ENCODE measurements at places on chromosomes 5 and 9.

DNA sequence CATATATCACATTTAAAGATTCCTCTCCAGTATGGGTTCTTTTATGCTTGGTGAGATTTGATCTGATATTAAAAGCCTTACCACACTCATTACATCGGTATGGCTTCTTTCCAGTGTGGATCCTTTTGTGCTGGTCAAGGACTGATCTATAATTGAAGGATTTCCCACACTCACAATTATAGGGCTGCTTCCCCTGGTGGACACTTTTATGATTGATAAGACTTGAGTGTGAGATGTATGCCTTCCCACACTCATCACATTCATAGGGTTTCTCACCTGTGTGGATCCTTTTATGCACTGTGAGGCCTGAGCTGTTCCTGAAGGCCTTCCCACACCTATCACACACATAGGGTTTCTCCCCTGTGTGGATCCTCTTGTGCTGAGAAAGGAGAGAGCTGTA lies 12.2 kb downstream of the ZFP62 start:
- DNase-seq: no peak

DNA sequence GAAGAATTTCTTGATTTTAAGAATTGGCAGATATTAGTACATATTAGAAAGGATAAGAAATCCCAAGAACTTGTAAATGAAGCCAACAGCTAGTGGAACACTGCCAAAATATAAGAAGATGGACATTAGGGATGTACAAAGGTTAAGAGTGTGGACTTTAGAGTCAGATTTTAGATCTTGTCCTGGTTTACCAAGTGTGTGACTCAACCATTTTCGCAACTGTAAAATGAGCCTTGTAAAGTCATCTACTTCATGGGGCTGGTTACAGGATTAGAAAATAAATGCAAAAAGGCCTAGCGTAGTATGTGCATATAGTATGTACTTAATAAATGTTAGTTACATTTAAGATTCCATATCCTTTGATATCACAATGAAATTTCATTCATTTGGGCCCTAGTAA lies 260.0 kb downstream of the RAB3C start:
- no peak for DNase-seq

DNA sequence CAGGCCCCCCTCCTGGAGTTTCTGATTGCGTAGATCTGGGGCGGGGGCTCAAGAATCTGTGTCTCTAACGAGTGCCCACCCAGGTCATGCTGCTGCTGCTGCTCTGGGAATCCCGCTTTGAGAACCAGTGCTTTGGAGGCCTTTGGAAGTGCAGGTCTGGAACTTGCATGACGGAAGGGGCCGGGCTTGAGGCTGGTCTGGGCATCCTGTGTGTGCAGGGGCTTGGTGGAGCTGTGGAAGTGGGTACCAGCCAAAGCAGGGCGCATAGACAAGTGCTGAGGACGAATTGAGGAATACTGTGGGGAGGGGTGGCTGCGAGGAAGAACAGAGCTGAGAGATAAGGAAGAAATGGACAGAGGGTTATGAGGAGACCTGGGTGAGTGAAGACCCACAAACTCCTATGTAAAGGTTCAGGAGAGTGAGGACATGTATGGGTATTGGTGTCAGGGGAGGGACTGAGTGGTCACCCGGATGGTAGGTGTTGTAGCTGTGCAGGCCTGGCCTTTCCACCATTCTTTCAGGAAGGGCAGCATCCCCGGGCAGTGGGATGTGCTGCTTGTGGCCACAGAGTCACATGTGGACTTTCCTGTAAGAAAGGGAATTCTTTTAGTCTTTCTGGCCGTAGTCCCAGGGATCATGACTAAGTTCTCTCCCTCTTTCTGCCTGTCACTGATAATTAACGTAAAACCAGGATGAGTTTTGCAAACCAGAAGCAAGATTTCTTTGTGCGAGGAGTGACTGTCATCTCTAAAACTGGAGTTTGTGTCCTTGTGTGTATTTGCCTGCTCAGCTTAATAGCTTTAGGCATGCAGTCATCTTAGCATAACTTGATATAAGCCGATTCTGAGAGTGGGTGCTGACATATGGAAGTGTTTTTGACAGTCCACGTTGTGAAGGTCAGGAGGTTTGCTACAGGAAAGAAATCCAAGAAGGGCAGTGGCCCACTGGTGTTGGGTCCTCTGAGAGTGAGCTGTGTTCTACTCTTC lies 43.3 kb upstream of the TJP2 start:
- no peak for DNase-seq

- no peak for DNase-seq
Measured at GRCh38 chr9:7316166-7316795, 483.3 kb downstream of the DMAC1 start.
